ENCODE measurements at places on chromosomes 4 and X.
A peak's percentile ranks its signal among the peaks of the same experiment; 100 is the strongest.

- DNase-seq: no peak
These were observed 96.5 kb downstream of the DCAF12L1 start for GRCh38 chrX:126456136-126456535.

- DNase-seq: no peak
These were observed 36.6 kb upstream of the UGT2A1 start for GRCh38 chr4:69689599-69689998.

DNA sequence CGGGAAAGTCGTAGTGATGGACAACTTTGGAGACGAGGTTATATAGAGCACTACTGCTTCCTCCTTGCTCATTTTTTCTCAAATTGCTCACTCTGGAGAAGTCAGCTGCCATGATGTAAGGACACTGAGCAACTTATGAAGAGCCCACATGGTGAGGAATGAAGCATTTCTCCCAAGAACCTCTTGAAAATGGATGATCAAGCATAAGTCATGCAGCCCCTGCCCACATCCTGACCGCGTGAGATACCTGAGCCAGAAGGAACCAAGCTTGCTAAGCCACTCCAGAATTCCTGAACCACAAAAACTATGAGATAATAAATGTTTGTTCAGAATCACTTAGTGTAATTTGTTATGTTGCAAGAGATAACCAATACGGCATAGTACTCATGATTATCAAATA, 42.8 kb downstream of the PDE5A start:
- peak; percentile 33 for DNase-seq

GRCh38 chr4:78313754-78314120, 237.8 kb upstream of the ANXA3 start:
- DNase-seq: no peak

DNA sequence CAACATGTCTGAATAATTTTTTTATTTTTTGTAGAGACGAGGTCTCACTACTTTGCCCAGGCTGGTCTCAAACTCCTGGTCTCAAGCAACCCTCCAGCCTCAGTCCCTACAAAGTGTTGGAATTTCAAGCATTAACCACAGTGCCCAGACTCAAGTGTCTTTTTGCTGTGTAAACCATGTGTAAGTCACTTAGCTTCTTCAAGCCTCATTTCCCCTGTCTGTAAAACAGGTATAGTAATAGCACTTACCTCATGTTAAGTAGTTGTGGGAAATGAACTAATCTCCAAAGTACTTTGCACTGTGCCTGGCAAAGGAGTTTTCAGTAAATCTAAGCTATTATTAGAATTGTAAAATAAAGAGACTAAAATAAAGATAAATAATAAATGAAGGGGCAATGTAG, 35.7 kb downstream of the STBD1 start:
- peak; percentile 83 for DNase-seq

GRCh38 chrX:39115166-39115565, 313.9 kb downstream of the MID1IP1 start:
- DNase-seq: no peak

DNA sequence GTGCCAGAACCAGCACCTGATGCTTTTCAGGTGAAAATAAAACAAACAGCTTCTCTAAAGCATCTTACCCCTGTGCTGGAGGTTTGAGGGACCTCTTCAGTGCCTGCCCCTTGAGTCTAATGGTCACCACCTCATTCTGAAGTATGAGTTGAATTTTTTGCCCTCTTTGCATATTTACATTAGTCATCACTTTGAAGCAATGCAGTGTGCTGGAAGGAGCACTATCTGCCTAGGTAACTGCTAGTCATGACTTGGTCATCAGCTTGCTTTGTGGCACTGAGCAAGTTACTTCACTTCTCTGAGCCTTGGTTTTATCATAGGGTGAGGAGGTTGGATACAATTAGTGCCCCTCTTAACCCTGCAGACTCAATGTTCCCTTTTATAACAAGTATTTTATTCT, 44.9 kb downstream of the SPATA18 start:
- no peak for DNase-seq

- DNase-seq: no peak
These were observed 52.8 kb downstream of the PPEF2 start for GRCh38 chr4:75849461-75849860.

DNA sequence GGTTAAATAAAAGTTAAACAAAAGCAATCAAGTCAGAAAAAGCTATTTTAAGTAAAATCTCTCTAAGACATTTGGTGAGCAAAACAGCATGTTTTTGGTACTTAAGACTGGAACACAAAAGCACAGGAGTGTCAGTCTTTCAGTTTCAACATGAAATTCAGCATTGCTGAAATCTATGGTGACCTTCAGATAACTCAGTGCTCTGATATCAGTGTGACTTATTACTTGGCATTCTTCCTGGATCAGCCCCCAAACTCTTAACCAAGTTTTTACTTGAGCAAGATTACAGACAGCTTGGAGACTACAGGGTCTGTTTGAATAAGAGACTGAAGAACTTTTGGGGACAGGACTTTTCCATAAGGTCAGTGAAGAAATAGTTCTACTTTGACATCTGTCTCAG, 437.2 kb downstream of the RAPGEF2 start:
- no peak for DNase-seq

DNA sequence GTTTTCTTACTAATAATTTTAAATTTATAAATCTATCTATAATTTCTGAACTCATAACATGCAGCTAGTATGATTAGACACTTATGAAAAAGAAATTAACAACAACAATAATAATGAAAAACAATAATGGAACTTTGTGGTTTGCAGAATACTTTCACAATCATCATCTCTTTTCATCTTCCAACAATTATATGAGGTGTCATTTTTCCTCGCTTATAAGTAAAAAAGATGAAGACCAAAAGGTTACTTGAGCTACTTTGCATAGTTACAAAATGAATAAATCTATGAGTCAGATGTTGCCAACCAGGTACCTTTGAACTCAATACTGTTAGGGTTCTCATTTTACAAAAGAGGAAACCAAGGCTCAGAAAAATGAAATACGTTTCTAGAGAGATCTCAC, 98.5 kb upstream of the ELOVL6 start:
- no peak for DNase-seq

DNA sequence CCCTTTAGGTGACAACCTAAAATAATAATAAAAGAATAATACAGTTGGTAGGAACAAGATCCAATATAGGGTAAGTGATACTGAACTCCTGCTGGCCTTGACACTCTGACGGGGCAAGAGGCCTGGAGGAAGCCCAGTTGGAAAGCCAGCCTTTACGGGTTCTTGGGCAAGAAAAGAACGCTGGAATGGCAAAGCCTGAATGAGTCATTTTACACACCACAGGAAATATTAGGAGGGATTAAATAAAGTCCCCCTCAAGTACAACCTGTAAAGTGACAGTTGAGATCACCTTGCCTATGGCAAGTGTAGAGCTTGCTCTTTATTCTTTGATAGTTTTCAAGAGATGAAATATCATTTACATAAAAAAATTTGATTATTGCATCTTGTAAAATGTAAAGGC, 244.5 kb upstream of the TLL1 start:
- no peak for DNase-seq

DNA sequence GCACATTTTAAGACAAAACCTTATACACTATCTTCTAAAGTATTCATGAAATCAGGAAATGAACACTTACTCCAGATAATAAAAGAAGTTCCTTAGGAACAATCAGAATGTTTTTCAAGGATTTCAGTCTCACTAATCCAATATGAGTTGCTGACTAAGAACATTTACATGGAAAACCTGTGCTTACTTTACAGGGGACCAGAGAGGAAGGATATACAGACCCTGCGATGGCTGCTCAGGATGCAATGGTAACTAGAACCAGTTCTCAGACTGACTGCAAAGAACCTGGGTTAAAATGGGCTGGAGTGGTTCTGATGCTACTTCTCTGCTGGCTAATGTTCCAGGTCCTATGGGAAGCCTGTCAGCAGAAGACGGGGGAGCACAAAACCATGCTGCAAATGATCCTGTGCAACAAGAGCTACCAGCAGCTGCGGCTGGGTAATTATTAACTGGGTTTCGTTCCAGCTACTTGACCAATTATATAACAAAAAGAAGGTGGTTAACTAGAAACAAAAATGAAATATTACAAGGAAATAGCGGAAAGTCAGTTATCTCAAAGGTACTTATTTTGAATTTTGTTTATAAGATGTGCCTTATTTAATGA, 85.3 kb downstream of the ANXA10 start:
- DNase-seq: peak; percentile 25

GRCh38 chr4:48255072-48255958, 14.3 kb downstream of the TEC start:
- no peak for DNase-seq

- peak; percentile 47 for DNase-seq
These were observed 174.5 kb downstream of the SMIM20 start for GRCh38 chr4:26088433-26088928.

- no peak for DNase-seq
These were observed 103.7 kb upstream of the TENM3 start for GRCh38 chr4:182139491-182139890.

- no peak for DNase-seq
These were observed 83.7 kb downstream of the HTRA3 start for GRCh38 chr4:8353158-8353669.

DNA sequence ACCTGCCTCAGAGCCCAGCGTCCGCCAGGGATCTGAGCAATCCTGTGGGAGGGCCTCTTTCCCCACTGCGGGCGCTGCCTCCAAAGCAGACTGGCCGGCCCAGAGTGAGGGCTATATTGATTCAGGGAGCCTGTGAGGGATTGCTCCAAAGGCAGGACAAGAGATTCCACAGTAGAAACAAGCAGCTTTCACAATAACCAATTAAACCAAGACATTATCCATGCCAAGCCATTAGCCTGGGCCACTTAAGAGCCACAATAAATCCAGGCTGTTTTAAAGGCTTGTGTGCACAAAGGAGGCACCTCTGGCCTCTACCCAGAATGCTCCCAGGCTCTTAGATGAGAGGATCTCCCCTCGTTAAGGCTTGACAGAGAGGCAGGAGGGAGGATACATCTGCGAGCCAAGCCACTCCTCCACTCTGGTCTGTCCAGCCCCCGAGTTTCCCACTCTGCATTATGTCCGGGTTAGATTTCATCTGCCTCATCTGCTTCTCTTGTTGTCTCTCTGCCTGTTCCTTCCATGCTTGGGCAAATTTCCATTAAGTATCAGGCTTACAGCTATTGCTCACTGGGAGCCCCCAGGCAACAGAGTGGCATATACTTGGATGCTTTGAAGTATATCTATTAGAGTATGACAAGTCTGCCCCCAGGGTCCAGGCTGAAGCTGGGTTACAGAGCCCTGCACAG, 357.9 kb downstream of the UNC5C start:
- DNase-seq: no peak

- no peak for DNase-seq
These were observed 110.9 kb downstream of the SLC39A8 start for GRCh38 chr4:102234243-102234838.

GRCh38 chr4:76767983-76768382, 130.0 kb downstream of the SOWAHB start:
- DNase-seq: no peak

DNA sequence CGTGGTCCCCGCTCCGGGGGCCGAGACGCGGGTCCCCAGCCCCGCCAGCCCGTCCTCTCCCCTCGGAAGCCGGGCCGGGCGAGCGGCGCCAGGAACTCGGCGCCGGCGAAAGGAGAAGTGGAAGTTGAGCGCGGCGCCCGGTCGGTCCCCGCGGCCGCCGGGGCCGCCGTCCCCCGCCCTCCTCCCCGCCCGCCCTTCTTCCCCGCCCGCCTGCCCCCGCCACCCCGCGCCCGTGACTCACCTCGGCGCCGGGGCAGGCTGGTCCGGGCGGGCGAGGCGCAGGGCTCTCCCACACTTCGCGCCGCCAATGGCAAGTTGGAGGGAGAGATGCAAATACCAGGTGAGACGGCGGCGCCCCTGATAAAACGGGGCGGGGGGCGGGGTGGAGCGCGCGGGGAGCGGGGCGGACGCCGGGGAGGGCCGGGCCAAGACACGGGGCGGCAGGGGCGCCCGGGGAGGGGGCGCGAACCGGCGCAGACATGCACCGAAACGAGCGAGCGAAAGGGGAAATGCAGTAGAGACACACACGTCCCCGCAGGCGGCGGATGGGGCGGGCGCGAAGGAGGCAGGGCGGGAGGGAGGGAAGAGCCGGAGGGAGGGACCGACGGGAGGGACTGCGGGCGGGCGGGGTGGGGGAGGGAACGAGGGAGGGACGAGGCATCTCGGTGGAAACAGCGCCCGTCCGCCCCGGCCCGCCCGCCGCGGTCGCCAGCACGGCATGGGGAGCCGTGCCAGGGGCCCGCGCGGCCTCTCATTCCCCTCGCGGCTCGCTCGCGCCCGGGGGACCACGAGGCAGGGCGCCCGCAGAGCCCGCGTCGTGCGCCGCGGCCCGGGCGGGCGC, at the start of gene ELF4:
Gene ELF4 (minus strand): TSS at position 119 of the 841 bp plus-strand sequence. CDS start 29,167 bp downstream, outside the sequence.
- DNase-seq: peak; percentile 50

DNA sequence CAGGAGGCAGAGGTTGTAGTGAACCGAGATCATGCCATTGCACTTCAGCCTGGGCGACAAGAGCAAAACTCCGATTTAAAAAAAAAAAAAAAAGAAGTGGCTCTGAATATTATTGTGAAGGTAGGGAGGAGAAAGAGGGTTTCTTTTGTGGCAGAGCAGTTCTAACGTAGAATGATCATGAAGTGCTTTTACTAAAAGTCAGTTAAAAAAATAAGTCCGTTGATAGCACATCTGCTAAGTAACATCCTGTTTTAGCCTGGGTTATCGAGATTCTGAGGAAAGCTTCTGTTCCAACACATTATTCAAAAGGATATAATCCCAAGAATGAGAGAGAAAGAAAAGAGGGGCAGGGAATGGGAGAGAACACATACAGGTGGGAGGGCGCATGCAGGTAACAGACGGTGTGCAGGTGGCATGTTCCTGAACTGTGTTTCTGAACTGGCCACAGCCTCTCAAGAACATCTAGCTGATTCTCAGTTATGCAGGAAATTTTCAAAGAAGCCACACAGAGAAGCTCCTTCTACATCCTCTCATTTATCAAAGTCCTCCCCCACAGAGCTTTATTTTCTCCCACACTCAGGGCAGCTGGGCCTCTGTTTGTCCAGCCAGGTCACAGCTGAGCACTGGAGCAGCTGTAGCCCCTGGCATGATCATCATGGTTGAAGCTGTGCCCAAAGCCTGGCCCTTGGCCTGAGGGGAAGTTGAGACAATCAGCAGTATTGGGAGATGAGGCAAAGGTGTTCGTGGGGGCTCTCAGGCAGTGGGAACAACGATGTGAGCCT, 342.3 kb downstream of the ZNF674 start:
- peak; percentile 8 for DNase-seq

DNA sequence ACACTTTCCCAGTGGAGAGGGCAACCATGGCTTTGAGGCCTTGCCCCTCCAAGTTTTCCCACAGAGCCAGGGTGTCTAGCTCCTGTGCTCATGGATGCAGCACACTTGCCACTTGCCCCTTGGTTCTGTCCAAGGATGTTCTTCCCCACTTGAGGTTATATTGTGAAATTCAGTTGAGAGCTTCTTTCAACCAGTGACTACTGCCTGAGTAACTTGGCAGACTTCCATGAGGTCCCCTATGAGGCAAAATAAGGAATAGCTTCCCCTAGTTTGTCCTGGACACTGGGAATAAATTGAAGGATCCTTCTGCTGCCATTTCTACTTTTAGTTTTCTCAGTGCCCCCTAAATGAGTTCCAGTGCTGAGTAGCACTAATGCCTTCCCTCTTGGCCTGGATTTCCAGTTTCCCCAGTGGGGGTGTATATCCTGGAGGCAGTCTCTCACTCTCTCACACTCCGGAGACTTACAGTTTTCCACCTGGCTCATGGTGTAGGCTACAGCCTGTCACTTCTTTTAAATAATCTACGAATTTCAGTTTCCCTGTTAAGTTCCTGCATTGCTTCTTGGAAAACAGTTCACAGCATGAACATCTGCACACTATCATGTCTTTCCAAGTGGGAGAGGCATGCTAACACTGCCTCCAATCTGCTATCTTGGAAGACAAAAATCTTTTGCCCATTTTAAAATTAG, 36.4 kb upstream of the ADH4 start:
- peak; percentile 13 for DNase-seq

Data from RCC 7860 (cell line).